GM23338 (cell line): ENCODE measurements at places on chromosomes 5 and 9. TPM values are rescaled to one million over a fixed set of nuclear protein-coding genes. Genes with fewer than 3 reads are reported as not detected.

DNA sequence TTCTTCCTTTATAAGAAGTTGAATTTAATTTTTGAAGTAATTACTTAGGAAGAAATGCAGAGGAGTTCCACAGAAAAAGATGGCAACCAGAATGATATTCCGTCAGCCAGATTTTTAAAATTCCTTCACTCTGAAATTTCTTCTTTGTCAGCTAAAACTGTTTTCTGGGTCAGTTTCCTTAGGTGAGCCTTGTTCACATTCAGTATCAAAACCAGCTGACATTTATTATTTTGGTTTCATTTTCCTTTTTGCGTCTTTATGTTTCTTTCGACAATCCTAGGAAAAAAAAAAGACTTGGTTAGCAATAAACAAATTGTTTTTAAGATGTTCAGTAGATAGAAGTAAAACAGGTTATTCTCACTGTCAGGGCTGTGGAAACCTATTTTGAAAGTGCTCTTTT, 4.1 kb upstream of the IARS1 start:
- no peak overlapping the region for H3K27ac ChIP-seq
- no peak for DNase-seq
- no peaks in the 10 kb centered on the region for H3K27me3 ChIP-seq
- H3K4me1 ChIP-seq: peaks cover 8% of the 10 kb centered on the region; the same call in 1 of the 2 replicates
- no peak overlapping the region for H3K4me3 ChIP-seq
- H3K36me3 ChIP-seq: peaks cover 56% of the 10 kb centered on the region

- H3K4me1 ChIP-seq: peaks cover 24% of the 10 kb centered on the region
- H3K27me3 ChIP-seq: no peaks in the 10 kb centered on the region
- no peak overlapping the region for H3K4me3 ChIP-seq
- no peak overlapping the region; the same call in 1 of the 2 replicates for H3K27ac ChIP-seq
- no peaks in the 10 kb centered on the region for H3K36me3 ChIP-seq
- no peak for DNase-seq
These were observed 26.5 kb downstream of the TMEFF1 start for GRCh38 chr9:100499460-100499859.

DNA sequence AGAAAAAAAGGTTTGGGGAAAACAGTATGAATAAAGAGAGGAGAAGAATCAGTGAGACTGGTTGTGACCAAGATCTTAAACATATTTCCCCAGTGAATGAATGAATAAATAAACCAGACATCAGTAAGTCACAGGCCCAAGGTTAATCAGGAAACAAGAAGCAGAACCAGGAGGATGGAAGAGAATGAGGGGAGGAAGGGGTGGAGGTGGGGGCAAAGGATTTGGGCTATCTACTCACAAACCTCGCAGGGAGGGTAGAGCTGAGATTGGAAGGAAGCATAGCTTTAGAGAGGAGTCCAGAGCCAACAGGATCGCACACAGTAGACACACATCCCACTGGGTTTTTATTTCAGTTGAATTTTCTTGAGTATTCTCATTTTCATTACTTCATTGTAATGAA, 47.7 kb upstream of the RICTOR start:
- H3K4me1 ChIP-seq: no peaks in the 10 kb centered on the region
- H3K27me3 ChIP-seq: no peaks in the 10 kb centered on the region
- H3K27ac ChIP-seq: no peak overlapping the region
- H3K4me3 ChIP-seq: no peak overlapping the region
- no peak for DNase-seq
- H3K36me3 ChIP-seq: no peaks in the 10 kb centered on the region

- no peak for DNase-seq
- H3K4me3 ChIP-seq: no peak overlapping the region
- no peak overlapping the region for H3K27ac ChIP-seq
- H3K27me3 ChIP-seq: no peaks in the 10 kb centered on the region
- H3K4me1 ChIP-seq: peaks cover 14% of the 10 kb centered on the region
These were observed 59.8 kb downstream of the FGF1 start for GRCh38 chr5:142626099-142626498.

DNA sequence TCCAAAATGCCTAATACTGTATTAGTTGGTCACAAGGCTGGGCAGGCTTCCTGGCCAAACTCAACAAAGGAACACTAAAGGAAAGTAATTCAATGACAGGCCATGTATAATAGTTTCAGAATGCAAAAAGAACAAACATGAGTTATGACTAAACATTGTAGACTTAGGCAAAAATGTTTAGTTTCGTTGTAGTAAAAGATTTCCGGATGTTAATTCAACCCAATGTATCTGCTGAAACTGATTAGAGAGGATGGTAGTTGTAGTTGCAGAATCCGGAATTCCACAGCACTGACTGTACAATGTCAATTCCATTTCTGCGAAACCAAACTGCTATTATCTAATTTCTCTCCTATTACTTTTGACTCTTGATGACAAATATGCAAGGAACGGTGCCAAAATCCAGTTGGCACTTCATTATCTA, 117.9 kb upstream of the FST start:
- no peak for DNase-seq
- H3K36me3 ChIP-seq: no peaks in the 10 kb centered on the region
- no peaks in the 10 kb centered on the region for H3K4me1 ChIP-seq
- H3K27me3 ChIP-seq: no peaks in the 10 kb centered on the region
- H3K27ac ChIP-seq: no peak overlapping the region

- H3K27me3 ChIP-seq: no peaks in the 10 kb centered on the region
- H3K27ac ChIP-seq: no peak overlapping the region
- H3K36me3 ChIP-seq: no peaks in the 10 kb centered on the region
- DNase-seq: peak; percentile 4
- H3K4me1 ChIP-seq: peaks cover 6% of the 10 kb centered on the region; the same call in 1 of the 2 replicates
- no peak overlapping the region for H3K4me3 ChIP-seq
These were observed 184.5 kb upstream of the TLE4 start for GRCh38 chr9:79387101-79387835.

DNA sequence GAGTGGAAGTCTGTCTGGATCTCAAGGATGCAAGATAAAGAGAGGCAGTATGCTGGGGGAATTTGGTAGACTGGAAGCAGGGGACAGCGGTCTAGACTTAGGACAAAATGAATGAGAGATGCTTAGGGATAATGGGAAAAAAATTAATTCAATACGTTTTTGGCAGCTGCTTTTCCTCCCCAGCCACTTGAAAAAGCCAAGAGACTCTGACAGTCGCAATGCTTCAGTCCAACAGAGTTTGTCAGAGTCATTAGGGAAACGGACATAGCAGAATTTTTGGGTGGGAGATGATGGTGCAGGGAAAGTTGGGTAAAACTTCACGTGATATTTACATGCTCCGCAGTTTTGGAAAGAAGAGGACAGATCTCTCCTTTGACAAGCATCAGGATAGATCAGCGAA, 129.7 kb downstream of the GOLPH3 start:
- no peaks in the 10 kb centered on the region for H3K27me3 ChIP-seq
- no peaks in the 10 kb centered on the region for H3K4me1 ChIP-seq
- no peak overlapping the region for H3K27ac ChIP-seq
- H3K4me3 ChIP-seq: no peak overlapping the region
- H3K36me3 ChIP-seq: peaks cover 4% of the 10 kb centered on the region; the same call in 1 of the 2 replicates

DNA sequence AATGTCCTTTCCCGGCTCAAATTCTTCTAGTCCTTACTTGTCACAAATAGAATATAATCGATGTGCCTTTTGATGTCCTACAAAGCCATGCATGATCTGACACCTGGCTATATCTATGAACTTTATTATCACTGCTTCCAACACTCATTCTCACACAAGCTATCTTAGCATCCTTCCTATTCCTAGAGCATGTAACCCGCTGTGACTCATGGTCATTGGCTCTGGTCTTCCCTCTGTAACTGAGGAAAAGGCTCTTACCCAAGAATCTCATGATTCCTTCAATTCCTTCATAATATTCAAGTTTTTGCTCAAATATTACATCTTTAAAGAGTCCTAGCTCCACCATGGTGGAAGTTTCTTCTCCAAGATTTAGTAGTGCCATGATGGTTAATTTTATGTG, 480.0 kb upstream of the PAPPA start:
- H3K4me1 ChIP-seq: peaks cover 5% of the 10 kb centered on the region; the same call in 1 of the 2 replicates
- H3K27ac ChIP-seq: no peak overlapping the region
- H3K27me3 ChIP-seq: no peaks in the 10 kb centered on the region
- H3K4me3 ChIP-seq: no peak overlapping the region
- no peak for DNase-seq

DNA sequence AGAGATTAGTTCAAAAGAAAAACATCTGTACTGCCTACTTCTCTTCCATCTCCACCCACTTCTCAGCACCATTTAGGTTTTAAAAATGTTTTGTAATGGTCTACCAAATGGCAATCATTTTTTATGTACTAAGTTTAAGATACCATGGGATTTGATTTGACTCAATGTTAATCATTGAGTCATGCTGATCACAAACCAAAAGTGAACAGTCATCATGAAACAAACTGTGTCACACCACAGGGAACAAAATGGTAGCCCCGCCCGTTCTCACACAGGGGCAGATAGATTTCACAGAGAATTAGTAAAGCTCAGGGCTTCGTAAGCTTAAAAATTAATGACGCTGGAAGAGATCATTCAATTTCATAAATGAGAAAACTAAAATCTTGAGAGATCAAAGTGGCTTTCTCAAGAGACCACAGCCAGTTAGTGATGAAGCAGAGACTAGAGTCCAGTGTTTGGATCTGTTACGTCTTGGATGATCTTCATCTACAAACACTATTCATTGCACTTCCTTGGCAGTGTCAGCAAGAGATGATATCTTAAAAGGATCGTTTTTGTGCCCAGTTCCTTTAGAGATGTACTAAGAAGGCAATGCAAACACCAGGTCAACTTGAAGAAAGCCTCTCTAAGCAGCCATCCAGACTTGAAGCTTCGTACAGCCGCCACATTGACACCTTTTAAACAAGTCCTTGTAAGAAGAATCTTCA, 33.9 kb upstream of the TRIO start:
- H3K27ac ChIP-seq: no peak overlapping the region
- peaks cover 7% of the 10 kb centered on the region; the same call in 1 of the 2 replicates for H3K4me1 ChIP-seq
- H3K27me3 ChIP-seq: no peaks in the 10 kb centered on the region
- no peaks in the 10 kb centered on the region; the same call in 1 of the 2 replicates for H3K36me3 ChIP-seq
- no peak for DNase-seq

- peak; percentile 97 for DNase-seq
- no peaks in the 10 kb centered on the region for H3K36me3 ChIP-seq
- H3K27ac ChIP-seq: peak overlapping the region; percentile 93
These were observed 26.4 kb upstream of the NOTCH1 start for GRCh38 chr9:136572003-136572827.

DNA sequence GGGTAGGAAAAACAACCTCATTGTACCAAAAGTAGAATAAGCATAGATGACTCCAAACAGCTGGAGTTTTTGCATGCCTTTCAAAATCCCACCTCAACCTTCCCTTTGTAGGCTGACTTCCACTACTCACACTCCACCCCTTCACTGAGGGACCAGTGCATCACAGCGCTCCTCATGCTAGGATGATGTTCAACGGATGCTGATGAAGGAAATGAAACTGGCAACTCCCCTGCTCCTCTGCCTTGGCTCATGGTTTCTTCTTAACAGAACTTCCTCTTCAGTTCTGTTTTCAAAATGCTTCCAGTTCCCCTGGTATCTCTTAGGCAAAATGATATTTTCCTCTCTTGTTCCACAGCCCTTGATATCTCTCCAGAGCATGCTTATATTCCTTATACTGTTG, 29.0 kb downstream of the LIFR start:
- H3K4me3 ChIP-seq: no peak overlapping the region
- no peaks in the 10 kb centered on the region for H3K36me3 ChIP-seq
- no peaks in the 10 kb centered on the region for H3K27me3 ChIP-seq
- peaks cover 17% of the 10 kb centered on the region for H3K4me1 ChIP-seq
- H3K27ac ChIP-seq: no peak overlapping the region

DNA sequence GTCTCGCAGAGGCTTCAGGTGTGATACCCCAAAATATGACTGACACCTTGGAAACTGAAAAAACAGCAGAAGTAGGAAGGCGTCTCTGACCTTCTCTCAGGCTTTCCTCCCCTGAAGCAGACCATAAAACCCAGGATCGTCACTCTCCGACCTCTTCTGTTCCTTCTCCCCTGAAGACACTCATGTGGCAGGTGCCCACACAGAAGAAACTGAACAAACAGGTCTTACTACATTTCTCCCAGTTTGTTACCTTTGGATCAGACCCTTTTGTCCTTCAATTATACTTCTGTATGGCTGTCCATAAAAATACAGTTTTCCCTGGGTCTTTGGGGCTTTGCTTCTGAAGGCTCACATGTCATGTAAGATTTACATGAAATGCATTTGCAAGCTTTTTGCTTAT, 10.3 kb upstream of the PRUNE2 start:
- H3K4me1 ChIP-seq: peaks cover 19% of the 10 kb centered on the region; the same call in 1 of the 2 replicates
- H3K4me3 ChIP-seq: no peak overlapping the region
- H3K27me3 ChIP-seq: no peaks in the 10 kb centered on the region

- DNase-seq: no peak
- no peaks in the 10 kb centered on the region for H3K27me3 ChIP-seq
- H3K27ac ChIP-seq: no peak overlapping the region
These were observed 234.5 kb downstream of the PCSK1 start for GRCh38 chr5:96198356-96199058.

GRCh38 chr9:99027443-99027842, 77.5 kb upstream of the TGFBR1 start:
- H3K27ac ChIP-seq: no peak overlapping the region
- DNase-seq: no peak
- no peaks in the 10 kb centered on the region for H3K27me3 ChIP-seq
- no peaks in the 10 kb centered on the region for H3K36me3 ChIP-seq
- H3K4me3 ChIP-seq: no peak overlapping the region
- no peaks in the 10 kb centered on the region for H3K4me1 ChIP-seq

DNA sequence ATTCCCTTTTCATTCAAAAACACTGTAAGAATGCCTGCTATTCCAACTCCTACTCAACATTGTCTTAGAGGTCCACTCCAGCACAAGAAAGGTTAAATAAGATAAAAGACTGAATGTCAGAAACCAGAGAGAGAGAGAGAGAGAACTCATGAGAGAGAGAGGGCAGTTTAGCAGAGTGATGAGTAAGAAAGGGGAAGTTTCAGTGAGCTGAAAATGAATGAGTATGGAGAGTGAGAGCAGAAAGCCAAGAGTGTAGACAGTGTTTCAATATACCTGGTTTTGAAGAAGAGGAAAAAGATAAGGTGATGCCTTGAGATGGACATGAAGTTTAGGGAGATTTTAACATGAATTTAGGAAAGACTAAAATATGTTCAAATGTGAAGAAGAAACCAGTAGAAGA, 528.0 kb upstream of the SEMA6A start:
- H3K27me3 ChIP-seq: no peaks in the 10 kb centered on the region
- no peak overlapping the region for H3K4me3 ChIP-seq
- peaks cover 24% of the 10 kb centered on the region for H3K4me1 ChIP-seq

DNA sequence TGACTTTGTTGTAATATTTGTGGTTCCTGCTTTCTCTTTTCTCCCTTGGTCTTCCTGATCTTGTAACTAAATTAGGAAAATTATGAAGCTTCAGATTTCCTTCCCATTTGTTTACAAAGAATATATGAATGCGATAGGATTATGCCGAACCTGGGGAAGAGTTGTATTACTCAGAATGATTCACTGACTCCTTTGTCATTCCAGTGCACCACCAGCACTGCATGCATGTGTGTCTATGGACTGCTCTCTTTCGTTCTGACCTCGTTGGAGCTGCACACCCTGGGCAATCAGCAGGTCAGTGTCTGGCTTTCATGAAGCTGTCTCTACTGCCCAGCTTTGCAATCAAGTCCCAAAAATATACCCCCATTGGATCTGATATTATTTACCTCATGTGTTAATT, 25.5 kb downstream of the NUP188 start:
- H3K27me3 ChIP-seq: no peaks in the 10 kb centered on the region
- DNase-seq: no peak
- no peak overlapping the region for H3K4me3 ChIP-seq
- no peaks in the 10 kb centered on the region for H3K4me1 ChIP-seq

CRHBP gene
- total RNA-seq: not detected in 2 replicates

SYNPO gene
- total RNA-seq: 1.3 and 3.0 TPM in 2 replicates

CLINT1 gene
- 82.1 and 101 TPM in 2 replicates for total RNA-seq

PTPN3 gene
- 2.6 and 2.8 TPM in 2 replicates for total RNA-seq

LHFPL2 gene
- 49.4 and 50.8 TPM in 2 replicates for total RNA-seq

PALM2AKAP2 gene
- total RNA-seq: 7.9 and 8.3 TPM in 2 replicates

CCDC171 gene
- 3.5 and 4.4 TPM in 2 replicates for total RNA-seq

SLF1 gene
- total RNA-seq: 33.9 and 36.3 TPM in 2 replicates
